ENCODE measurements at places on chromosomes 1 and 21. TPM values are rescaled to one million over a fixed set of nuclear protein-coding genes. Genes with fewer than 3 reads are reported as not detected.
A peak's percentile ranks its signal among the peaks of the same experiment; 100 is the strongest.

GRCh38 chr1:61253912-61254633, 171.7 kb downstream of the NFIA start:
- peak overlapping the region; percentile 77 for H3K27ac ChIP-seq
- H3K36me3 ChIP-seq: no peaks in the 10 kb centered on the region
- no peaks in the 10 kb centered on the region for H3K27me3 ChIP-seq

DNA sequence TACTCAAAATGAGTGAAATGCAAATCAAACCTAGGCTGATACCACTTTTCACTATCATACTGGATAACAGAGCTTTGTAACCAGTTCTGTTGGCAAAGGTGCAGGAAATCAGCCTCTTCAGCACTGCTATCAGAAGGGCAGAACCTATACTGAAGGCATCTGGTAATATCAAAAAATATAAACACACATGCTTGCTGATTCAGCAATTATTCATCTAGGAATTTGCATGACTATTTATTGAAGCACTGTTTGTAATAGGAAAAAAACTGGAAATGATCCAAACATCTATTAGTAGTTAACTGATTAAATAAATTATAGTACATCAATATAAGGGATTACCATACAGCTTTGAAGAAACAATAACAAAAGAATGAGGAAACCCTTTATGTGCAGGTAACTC, 21.4 kb downstream of the ARHGAP29 start:
- H3K4me3 ChIP-seq: no peak overlapping the region
- no peak for DNase-seq
- no peaks in the 10 kb centered on the region for H3K36me3 ChIP-seq
- H3K27me3 ChIP-seq: no peaks in the 10 kb centered on the region

DNA sequence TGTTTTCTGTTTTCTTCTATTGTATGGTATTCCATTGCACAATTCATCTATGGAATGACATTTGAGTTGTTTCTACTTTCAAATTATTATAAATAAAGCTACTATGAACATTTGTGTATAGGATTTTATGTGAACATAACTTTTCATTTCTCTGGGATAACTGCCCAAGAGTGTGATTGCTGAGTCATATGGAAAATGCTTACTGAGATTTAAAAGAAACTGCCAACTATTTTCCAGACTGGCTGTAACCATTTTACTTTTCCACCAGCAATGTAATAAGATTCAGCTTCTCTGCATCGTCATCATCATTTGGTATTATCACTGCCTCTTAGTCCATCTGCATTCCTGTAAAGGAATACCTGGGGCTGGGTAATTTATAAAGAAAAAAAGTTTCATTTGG, 779.6 kb upstream of the PRMT6 start:
- H3K27ac ChIP-seq: no peak overlapping the region
- no peaks in the 10 kb centered on the region for H3K4me1 ChIP-seq
- DNase-seq: no peak
- H3K36me3 ChIP-seq: no peaks in the 10 kb centered on the region
- H3K4me3 ChIP-seq: no peak overlapping the region

GRCh38 chr1:235758931-235759330, 107.8 kb downstream of the LYST start:
- no peaks in the 10 kb centered on the region for H3K27me3 ChIP-seq
- no peaks in the 10 kb centered on the region for H3K4me1 ChIP-seq
- no peaks in the 10 kb centered on the region for H3K36me3 ChIP-seq
- H3K27ac ChIP-seq: no peak overlapping the region
- no peak overlapping the region for H3K4me3 ChIP-seq

DNA sequence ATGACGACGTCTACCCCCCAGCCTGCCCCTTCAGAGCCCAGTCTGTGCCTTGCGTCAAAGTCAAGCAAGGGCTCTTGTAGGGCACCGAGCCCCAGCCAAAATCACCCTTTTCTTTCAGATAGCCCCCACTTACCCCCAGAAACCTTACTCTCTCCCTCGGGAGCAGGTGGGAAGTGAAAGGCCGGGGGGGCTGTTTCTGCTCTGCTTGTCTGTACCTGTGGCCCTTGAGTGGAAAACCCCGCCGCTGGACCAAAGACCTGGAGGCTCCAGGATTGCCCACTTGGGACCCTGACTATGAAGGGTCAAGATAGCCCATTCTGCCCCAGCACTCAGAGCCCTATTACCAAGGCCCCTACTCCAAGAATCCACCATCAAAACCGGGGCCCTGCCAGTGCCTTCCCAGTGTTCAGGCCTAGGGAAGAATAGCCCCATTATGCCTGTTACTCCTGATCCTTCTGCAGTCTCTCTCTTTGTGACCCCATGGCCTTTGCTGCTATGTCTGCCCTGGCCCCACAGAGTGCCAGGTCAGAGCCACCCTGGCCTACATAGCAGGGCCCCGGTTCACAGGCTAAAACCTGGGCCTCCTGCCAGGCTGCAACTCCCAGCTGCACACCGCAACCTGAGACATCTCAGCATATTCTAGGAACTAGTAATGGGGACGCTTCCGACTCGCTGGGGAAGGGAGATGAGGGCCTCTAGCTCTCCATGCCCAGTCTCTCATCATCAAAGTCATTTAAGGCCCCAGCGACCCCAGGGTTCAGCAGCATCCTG, 22.2 kb upstream of the HPDL start:
- H3K36me3 ChIP-seq: no peaks in the 10 kb centered on the region
- H3K4me3 ChIP-seq: peak overlapping the region; percentile 86
- peaks cover 6% of the 10 kb centered on the region for H3K4me1 ChIP-seq
- peak overlapping the region; percentile 96 for H3K27ac ChIP-seq

GRCh38 chr1:195618287-195618686, 990.0 kb downstream of the KCNT2 start:
- no peak overlapping the region for H3K27ac ChIP-seq
- no peak for DNase-seq
- no peaks in the 10 kb centered on the region for H3K36me3 ChIP-seq
- no peaks in the 10 kb centered on the region for H3K4me1 ChIP-seq
- no peak overlapping the region for H3K4me3 ChIP-seq
- no peaks in the 10 kb centered on the region for H3K27me3 ChIP-seq

- no peak overlapping the region for H3K4me3 ChIP-seq
- peak overlapping the region; percentile 64 for H3K27ac ChIP-seq
- H3K36me3 ChIP-seq: no peaks in the 10 kb centered on the region
- H3K27me3 ChIP-seq: no peaks in the 10 kb centered on the region
- H3K4me1 ChIP-seq: peaks cover 22% of the 10 kb centered on the region
- DNase-seq: no peak
Measured at GRCh38 chr1:93667642-93668041, 14.0 kb downstream of the BCAR3 start.

RASSF5 gene
- 11.0 TPM for total RNA-seq

ZNF593 gene
- 39.7 TPM for total RNA-seq

C1orf167 gene
- not detected for total RNA-seq

Measured in breast epithelium (tissue), 4 donors.